ENCODE measurements at places on chromosomes 7 and 10. TPM values are rescaled to one million over a fixed set of nuclear protein-coding genes. Genes with fewer than 3 reads are reported as not detected.

ANKRD22 gene
- not detected for total RNA-seq

ATOH7 gene
- total RNA-seq: not detected

EVX1 gene
- total RNA-seq: not detected

ZNF804B gene
- not detected for total RNA-seq

NRF1 gene
- 50.1 TPM for total RNA-seq

All from uterus (tissue), 4 donors.